ENCODE measurements at places on chromosomes 1 and 21.

DNA sequence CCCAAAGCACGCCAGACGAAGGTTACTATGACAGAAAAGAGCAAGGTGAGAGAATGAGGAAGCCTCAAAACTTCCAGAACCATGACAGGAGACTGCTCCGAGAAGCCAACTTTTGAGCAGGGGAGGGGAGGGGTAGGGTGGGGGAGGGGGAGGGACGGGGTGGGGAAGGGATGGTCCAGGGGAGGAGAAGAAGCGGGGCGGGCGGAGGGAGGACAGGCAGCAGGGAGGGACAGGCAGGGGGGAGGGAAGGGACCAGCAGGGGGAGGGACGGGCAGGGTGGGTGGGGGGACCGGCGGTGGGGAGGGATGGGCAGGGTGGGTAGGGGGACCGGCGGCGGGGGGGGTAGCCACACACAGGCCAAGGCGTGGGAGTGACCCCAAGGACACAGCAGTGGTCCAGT lies 2.0 kb downstream of the INTS11 start:
- DNase-seq, result no peak

DNA sequence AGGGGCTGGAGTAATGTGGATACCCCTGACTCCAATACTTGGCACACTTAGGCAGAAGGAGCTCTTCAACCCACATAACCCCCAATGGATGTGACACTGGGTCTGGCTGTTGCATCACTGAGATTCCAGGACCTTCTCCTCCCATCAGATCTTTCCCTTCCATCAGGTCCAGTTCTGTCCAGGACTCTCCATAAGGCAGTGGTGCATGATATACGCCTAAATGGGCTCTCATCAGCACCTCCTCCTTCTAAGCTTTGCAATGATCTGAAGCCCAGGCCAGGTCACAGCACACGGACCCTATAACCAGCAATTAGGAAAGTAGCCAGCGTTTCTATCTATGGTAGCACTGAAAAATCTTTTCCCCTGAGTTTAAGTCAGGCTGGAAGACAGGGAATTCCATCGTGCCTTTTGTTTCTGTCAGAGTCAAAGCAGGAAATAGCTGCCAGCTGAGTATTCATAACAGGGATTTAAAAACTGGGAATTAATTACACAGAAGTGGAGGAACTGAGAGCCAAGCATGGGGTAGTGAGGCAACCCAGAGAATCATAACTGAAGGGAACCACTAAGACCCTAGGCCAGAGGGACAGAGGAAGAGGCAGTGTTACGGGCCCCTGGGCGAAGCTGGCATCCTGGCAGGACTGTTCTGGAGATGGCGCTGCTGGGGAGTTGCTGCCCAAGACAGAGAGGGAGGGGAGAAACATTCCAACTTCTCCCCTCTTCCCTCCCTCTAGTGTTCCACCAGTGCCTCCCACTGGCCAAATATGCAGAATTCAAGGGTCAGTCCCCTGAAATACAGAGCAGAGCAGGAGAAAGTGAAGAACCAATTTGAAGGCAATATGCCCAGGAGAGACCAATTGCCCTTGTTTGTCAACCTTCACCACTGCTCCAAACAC lies 37.5 kb upstream of the HOOK1 start:
- DNase-seq, result no peak

DNA sequence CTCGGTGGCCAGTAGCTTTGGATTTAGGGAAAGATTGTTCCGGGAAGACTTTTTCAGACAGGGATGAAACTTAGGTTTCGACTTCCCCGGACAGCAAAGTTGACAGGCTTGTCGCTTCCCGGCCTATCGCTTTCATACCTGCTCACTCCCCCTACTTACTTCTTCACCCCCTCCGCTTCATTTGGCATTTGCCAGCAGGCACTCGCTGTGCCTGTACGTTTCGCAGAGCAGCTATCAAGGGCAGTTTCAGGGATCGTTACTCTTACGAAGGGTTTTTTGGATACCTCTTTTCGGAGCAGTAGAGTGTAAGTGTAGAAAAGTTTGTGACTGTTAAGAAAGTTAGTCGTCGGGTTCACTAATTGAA lies 393 bp downstream of the BLZF1 start:
- peak; percentile 26 for DNase-seq

DNA sequence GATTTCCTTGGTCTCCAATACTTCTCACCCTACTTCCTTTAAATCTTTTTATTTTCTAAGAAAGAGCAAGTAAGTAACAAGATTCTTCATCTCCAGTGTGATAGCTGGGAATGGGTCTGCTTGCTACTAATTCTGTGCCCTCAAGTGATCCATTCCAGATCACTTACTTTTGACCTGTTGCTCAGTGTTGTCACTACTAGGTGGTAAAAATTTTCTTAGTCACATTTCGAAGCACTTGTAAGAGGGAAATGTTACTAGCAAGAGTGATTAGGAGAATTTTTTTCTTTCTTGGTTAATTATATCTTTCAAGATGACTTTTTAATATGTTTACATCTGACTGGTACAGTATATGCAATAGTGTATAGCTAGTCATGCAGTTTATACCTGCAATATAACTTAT lies 2.2 kb downstream of the UBAP2L start:
- no peak for DNase-seq

DNA sequence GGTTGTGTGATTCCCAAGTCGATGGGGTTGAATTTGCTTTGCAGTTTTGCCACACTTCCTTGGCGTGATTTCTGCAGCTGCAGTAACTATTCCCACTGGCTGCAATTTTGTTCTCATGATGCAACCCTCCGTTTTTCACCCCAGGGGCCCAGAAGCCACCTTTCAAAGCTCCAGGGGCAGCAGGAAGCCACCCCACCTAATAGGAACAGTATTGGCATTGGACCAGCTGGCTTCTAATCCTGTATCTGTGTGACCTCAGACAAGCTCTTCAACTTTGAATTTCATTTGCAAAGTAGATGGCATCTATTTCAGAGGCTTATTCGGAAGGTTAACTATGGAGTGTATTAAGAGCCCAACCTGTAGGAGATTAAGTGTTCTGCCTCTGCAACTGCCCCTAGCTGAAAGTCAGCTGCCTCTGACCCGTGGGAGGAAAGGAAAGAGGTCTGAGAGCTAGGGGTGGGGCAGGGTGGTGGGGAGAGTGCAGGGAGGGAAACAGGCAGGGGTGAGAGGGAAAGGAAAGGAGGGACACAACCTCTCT lies 12.6 kb downstream of the C1orf115 start:
- no peak for DNase-seq

GRCh38 chr1:228975238-228975907 lies 240.1 kb downstream of the RHOU start:
- DNase-seq, result no peak

DNA sequence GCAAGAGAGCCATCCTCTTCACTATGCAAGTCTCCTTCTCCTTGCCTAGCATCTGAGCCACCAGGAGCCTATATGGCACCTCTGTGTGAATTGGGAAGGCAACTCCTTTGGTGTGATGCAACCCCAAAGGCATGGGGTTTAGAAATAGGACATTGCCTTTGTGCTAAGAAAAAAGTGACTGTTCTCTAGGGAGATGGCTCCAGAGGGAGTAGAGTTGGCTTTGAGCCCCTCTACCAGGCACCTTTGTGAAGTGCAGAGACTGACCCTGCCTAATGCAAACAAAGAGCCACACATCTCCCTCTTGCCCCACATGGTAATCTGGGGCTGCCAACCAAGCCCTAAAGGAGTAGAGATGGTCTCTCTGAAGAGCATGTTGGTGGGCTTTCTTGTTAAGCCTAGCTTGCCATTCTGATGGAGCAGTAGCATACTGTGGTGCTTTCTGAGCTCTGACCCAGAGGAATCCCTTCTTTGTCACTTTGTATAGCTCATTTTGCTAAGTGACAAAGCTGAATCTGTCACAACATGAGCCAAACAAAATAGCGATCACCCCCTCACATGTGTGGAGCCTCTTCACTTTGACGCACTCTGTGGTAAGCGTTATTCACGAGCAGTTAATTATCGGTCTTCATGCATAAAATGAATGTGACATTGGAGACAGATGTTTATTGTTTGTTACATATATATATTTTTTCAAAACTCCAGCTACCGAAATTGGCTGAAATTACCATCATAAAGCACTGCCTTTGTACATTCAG lies 74.4 kb downstream of the RWDD3 start:
- DNase-seq, result no peak

DNA sequence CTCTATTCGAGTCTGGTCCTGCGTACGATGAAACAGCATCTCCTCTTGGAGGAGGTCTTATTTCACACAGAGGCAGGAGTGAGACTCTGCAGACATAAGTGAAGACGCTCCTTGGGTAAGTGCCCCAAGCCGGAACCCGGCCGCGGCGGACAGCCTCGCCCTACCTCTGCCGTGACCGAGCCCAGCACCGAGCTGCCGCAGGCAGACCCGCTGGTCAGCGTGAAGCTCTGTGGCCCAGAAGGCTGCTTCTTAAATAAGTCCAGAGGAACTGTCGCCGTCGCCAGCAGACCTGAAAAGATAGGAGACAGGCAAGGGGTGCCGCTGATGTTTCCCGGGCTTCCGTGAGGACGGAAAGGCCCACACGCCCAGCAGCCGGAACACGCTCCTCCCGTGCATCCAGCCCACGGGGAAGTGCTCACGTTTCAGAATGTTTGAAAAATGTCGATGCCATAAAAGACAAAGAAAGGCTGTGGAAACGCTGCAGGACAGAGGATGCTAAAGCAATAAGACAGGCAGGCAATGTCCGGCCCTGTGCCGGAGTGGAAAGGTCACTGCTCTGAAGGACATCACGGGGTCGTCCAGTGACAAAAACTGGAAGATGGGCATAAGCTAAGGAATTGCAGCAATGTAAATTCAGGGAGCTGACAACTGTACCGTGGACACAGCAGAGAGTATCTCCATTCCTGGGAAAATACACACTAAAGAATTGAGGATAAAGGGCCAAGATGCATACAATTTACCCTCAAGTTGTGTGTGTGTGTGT lies 28.5 kb upstream of the PRDM15 start:
- DNase-seq, result no peak

DNA sequence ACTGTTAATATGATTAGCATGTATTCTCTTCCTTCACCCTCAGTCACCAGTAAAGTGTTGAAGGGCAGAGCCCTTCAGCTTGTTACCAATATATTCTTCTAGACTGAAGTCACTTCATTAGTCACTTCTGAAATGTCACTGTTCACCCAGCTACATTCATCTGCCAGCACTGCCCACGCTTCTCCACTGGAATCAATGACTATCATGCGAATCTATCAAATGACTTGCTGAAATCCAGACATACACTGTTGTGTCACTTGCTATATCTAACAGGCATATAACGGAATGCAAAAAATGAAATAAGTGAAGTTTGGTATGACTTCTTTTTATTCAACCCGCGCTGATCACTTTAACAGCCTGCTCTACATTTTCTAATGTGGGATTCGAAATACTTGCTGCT lies 16.1 kb downstream of the FH start:
- DNase-seq, result no peak

GRCh38 chr1:15207031-15207828 lies 39.8 kb upstream of the FHAD1 start:
- no peak for DNase-seq

DNA sequence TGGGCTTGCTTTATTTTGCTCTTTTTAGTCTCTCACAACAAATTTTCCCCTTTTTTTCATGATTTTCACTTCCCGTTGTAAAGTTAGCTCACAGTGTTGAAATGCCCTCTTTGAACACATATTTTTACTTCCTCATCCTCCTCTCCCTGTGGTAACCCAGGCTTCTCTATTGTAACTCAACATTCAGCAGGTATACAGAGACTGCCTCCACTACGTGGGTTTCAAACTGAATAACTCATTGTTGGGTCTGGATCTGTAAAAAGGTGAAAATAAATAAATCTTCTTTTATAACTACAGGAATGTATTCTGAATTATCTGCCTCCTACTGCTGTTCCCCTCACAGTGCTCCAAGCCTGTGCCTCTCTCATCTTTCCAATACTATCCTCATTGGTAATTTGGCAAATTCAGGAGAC lies 166.4 kb downstream of the RUNX1 start:
- no peak for DNase-seq

GRCh38 chr1:26290122-26290881 lies 10.4 kb downstream of the SH3BGRL3 start:
- DNase-seq, result no peak

DNA sequence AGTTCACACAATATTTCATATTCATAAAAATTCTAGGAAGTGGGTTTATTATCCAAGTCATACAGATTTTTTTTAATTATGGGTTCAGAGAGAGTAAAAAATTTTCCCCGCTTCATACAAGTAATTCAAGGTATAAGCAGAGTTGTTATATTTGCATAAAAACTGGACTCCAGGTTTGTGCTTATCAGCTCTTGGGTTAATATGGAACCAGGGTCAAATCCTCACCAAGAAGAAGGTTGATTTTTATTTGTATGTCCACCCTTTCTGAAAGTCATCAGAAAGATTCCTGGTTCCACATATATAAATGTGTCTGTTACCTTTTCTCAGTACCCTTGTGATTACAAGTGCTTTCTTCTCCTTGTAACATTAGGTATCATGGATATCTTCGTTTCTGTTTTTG lies 143.8 kb upstream of the PKN2 start:
- DNase-seq, result no peak

GRCh38 chr1:41726292-41726691 lies 192.4 kb downstream of the HIVEP3 start:
- DNase-seq, result no peak

GRCh38 chr1:217553949-217554509 lies 76.9 kb downstream of the GPATCH2 start:
- DNase-seq, result no peak

DNA sequence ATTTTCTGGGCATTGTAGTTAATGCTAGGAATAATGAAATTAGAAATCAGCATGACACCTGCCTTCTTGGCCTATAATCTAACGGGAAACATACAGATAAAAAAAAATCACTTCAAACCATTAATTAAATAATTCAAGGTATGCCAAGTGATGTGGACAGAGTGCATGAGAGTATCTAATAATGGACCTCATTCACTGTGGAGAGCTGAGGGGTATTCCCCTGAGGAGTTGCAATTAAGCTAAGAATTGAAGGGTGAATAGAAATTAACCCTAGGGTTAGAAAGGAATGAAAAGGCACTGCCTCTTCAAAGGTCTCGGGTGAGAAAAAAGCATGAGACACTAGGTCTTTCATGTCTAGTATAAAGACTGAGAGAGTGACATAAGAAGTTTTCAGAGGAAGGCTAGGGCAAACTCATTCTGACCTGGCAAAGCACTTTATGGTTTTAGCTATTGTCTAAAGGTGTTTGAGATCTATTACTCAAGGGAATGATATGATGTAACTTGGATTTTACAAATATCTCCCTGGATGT lies 466.1 kb downstream of the KCNT2 start:
- DNase-seq, result no peak

GRCh38 chr1:164668491-164669400 lies 109.8 kb downstream of the PBX1 start:
- DNase-seq, result no peak

GRCh38 chr1:228150461-228151179 lies 890 bp downstream of the GJC2 start:
- DNase-seq, result peak; percentile 42

Measured in left colon (tissue), 2 donors.